ENCODE measurements at places on chromosomes 2 and 18.

DNA sequence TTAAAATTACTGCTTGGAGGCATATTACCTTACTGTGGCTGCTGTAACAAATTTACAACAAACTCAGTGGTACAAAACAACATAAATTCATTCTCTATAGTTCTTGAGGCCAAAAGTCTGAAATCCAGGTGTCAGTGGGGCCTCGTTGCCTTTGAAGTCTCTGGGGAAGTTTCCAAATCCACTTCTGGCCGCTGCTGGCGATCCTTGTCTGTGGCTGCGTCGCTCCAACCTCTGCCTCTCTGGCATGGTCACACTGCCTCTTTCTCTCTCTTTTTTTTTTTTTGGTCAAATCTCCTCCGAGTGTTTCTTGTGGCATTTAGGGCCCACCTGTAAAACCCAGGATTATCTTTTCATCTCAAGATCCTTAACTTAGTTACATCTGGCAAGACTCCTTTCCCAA, 182.8 kb downstream of the ST6GAL2 start:
- DNase-seq, result no peak

DNA sequence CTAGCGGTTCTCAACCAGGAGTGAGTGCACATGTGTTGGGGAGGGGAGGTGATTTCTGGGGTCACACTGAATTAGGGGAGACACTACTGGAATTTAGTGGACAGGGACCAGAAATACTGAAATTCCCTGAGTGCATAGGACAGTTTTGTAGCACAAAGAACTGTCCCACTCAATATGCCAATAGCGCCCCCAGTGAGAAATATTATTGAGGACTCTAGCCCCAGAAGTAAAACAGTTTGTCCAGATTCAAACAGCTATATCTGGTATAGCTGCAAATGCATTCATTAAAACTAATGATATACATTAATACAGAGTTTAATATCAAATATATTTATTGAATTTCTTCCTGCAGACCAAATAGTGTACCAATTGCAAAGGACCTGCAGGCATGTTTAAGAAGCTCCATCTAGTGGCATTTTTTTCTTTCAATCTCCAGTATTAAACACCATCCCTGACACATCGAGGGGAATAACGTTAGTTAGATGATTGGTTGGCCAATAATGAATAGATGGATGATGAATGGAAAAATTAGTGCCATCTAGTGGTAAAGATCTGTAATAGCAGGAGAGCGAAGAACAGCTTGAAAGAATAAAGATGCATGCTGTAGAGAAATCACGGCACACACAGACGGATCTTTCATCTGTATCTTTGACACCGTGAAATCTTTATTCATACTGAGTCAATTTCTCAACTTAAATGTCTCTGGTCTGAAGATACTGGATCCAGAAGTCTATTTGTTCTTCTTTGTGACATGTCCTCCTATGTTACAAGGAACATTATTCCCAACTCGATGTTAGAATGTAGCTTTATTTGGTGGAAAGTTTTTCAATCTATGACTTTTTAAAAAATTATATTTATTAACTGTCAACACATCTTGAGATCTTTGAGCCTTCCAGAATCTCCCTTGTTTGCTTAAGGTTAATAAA, 62.5 kb downstream of the DHRS9 start:
- DNase-seq, result no peak

DNA sequence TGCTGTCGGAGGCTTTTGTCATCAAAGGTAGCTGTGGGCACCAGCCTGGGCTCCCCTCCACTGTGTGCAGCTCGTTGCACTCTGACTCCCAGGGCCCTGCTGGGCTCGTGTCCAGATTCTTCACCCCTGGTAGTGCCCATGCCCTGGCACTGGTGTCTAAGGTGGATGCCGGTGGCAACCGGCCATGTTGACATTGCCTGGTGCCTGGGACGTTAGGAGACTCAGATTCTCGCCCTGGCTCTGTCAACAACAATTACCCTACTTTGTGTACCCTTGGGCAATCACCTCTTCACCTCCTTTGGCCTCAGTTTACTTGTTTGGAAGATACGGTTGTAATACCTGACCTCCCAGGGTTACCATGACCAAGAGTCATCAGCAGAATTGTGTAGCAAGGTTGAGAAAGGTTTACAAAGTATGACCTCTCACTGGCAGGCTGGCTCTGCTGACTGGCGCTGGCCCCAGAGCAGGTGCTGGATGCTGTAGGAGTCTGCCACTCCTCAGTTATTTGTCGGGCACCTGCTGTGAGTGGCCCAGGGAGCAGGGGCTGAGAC, 41.5 kb upstream of the MCFD2 start:
- no peak for DNase-seq

- no peak for DNase-seq
Measured at GRCh38 chr18:45526114-45526841, 89.0 kb upstream of the SLC14A2 start.

GRCh38 chr2:105812180-105813044, 67.7 kb downstream of the NCK2 start:
- no peak for DNase-seq
